ENCODE measurements at places on chromosomes 5 and 9.
A peak's percentile ranks its signal among the peaks of the same experiment; 100 is the strongest.

GRCh38 chr5:96327722-96328121 lies 105.3 kb downstream of the PCSK1 start:
- no peak for DNase-seq

DNA sequence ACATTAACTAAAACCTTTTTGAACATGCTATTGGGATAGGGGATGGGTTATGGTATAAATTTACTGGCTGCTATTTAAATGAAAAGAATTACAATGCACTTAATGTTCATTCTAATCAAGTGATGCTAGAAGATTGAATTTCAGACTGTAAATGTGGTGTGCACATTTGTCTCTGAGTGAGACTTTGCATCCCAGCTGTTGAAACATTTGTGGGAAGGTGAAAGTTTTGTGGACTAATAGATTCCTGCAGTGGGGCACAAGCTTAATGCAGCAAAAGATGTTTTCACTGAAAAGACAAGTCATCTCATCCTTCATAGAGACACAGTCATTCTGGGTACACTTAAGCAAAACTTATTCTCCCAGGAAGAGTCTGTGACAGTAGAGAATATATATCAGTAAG lies 323.6 kb downstream of the NFIB start:
- no peak for DNase-seq

DNA sequence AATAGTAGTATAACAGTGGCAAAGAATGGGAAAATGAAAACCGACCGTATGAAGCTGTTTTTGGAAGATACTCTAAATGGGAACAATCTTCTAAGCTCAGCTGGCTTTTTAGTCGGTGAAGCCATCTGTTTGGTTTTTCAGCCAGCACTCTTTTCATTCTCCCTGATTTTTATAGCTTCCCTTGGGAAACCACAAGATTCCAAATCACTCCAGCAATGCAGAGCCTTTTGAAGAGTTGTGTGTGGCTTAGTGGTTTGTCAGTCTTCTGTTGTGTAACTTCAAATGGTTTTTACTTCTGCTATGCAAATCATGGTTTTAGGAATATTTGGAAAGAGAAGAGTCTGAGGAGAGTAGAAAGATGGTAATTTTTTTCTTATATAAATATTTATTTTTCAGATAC lies 180.7 kb downstream of the KDM4C start:
- DNase-seq: peak; percentile 6

DNA sequence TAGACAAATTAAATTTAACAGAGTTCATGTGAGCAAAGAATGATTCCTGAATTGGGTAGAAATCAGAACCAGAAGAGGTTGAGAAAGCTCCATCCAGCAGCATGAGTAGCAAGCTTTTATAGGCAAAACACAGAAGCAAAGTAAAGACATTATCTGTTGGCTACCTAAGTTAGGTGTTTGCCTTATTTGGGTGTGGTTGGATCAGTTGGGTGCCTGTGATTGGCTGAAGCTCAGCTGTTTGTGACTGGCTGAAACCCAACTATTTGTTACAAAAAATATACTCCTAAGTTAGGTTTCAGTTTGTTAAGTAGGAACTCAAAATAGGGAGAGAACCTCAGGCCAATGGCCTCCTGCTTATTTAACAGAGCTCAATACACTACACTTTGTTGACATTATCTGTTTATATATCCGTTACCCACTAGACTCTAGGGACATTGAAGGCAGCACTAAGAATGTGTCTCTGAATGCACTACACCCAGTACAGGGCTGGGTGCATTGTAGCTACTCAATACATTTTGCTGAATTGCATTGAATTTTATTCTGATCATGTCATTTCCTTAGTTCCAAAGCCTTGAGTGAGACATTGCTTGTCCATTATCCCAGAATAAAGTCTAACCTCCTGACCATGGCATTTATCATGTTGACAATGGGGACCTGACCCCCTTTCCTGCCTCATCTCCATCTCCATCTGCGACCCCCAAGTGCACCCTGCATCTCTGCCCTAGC lies 98.7 kb downstream of the CCDC192 start:
- DNase-seq: no peak

- DNase-seq: no peak
Observed at GRCh38 chr9:71981944-71982343, 70.5 kb downstream of the C9orf85 start.

Measured in MV-4-11 (cell line).